ENCODE measurements at places on chromosomes 1 and 21. TPM values are rescaled to one million over a fixed set of nuclear protein-coding genes. Genes with fewer than 3 reads are reported as not detected.

DNA sequence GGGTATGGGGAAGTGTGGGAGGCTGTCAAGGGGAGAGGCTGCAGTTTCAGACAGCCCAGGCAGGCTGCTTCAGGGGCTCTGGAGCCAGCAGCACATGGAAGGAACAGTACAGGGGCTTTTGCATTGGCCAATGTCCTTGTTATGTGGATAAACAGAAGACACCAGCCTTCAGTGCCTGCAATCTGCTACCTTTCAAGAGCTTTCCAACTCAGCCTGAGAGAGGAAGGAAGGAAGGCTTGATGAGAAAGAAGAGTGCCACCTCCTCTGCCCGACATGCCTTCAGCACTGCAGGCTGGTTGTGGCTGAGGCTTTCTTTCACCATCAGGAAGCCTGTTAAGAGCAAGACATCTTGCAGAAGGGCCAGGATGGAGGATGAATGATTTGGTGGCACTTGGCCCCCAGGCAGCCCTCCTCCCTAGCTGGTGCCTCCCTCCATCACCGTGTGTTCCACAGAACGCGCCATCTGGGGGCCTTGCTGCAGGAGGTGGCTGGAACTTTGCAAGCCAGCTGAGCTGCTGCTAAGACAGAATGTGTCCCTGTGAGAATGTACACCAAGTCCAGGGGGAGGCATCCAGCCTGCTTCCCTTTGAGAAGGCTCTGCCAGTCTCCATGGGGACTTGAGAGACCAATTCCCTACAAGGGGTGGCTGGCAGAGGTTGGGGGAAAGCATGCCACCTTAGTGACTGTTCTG is 372.4 kb upstream of the PROX1 start:
- H3K4me1 ChIP-seq = no peaks in the 10 kb centered on the region
- no peak overlapping the region for H3K27ac ChIP-seq
- DNase-seq = no peak
- peaks cover 2% of the 10 kb centered on the region for H3K27me3 ChIP-seq
- H3K4me3 ChIP-seq = no peak overlapping the region

DNA sequence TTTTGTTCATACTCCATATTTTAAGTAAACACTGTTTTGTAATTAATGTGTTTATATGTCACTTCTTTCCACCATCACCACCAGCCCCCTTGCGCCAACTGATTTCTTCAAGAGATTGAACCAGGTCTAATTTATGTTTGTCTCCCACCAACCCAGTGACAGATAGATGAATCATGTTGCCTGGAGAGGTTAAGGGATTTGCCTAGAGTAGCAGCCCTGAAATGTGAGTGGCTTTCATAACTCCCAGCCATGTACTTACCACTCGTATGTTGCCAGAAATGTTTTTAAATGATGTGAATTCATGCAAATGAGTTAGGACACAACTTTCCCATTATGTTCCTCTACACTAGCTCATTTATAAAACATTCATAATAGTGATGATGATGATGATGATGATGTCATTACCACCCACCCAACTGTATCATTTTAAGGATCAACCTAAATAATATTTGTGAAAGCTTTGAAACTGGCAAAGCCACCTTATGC is 86.9 kb downstream of the LRRC8D start:
- H3K4me3 ChIP-seq = no peak overlapping the region
- H3K27ac ChIP-seq = peak overlapping the region; percentile 66
- peaks cover 6% of the 10 kb centered on the region for H3K4me1 ChIP-seq
- H3K27me3 ChIP-seq = no peaks in the 10 kb centered on the region
- DNase-seq = no peak

DNA sequence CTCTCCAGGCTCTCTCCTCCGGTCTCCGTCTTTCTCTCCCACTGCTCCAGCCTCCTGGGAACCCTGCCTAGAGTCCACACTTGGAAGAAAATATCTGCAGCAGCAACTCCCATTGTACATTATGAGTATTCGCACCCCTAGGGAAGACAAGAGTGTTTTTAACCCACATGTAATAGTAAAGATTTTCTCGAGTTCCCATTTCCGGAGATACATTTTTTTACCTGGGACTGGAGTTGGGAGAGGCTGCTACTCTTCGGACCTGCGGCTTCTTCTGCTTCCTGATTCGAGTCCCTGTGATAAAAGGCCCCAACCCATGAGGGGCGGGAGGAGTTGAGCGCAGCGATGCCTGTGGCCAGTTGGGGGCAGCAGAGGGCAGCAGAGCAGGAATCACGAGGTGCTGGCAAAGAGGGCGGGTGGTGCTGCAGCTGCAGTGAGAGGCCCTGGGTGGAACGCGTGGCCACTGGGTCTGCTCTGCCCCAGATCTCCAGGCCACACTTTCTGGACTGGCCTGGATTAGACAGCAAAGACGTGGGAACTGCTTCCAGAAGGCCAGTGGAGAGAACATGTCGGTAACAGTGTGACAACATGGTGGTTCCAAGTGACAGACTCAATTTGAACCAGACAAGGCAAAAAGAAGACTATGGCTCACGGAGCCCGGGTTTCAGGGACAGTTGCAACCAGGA is 221.0 kb upstream of the CSF3R start:
- DNase-seq = peak; percentile 62
- H3K27ac ChIP-seq = no peak overlapping the region
- no peaks in the 10 kb centered on the region for H3K36me3 ChIP-seq
- H3K4me3 ChIP-seq = no peak overlapping the region
- H3K4me1 ChIP-seq = no peaks in the 10 kb centered on the region

DNA sequence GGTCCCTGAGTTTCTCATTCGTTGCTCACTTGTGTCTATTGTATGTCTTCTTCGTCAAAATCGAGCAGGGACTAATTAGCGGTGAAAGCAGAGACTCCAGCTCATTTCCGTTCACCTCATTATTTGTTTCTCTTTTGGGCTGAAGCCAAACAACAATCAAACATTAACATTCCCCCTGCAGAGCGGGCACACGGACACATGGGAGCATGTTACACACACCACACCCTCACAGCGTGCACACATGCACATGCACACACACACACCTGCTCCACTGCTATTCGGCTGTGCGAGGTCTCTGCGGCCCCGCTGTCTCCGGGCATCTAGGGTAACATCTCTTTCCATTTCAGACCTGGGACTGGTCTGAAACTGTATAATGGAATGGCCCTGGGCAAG is 58.5 kb upstream of the LRRC8D start:
- peak overlapping the region; percentile 49 for H3K4me3 ChIP-seq
- no peaks in the 10 kb centered on the region for H3K36me3 ChIP-seq
- H3K4me1 ChIP-seq = peaks cover 59% of the 10 kb centered on the region

DNA sequence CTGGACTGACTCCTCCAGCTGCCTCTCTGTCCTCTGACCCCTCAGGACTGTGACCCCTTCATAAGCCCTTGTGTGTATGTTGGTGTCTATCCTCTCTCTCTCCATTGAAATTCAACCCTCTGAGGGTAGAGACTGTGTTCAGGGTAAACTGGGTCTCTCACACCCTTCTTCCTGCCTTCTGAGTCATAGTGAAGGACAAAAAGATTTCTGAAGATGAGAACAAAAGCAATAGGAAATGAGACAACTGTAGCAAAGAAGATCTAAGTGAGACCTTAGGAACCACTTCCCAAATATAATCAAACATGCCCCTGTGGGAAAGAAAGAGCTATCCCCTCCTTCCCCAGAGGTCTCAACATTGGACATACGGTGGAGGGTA is 16.9 kb downstream of the NUAK2 start:
- H3K27me3 ChIP-seq = no peaks in the 10 kb centered on the region
- DNase-seq = no peak
- no peaks in the 10 kb centered on the region for H3K4me1 ChIP-seq
- no peaks in the 10 kb centered on the region for H3K36me3 ChIP-seq

- no peaks in the 10 kb centered on the region for H3K27me3 ChIP-seq
- H3K4me3 ChIP-seq = no peak overlapping the region
- H3K27ac ChIP-seq = peak overlapping the region; percentile 40
Observed at GRCh38 chr1:218847089-218847768, 326.4 kb upstream of the LYPLAL1 start.

DNA sequence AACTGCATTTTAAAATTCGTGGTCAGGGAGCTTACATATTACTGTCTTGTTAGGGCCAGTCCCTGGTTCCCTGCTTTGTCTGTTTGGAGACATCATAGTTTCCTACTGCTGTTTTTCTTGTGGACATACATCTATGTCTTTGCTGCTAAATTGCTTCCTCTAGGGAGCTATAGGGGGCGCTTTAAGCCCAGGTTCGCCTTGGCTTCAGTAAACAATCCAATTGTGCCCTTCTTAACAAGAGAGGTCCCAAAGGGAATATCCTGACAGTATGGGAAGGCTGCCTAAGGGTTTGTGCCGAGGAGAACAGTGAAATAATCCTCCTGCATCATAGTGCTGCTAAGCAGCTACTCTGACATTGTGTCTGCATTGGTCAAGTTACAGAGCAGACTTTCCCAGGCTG is 112.5 kb downstream of the USH2A start:
- no peaks in the 10 kb centered on the region for H3K27me3 ChIP-seq
- no peaks in the 10 kb centered on the region for H3K4me1 ChIP-seq

DNA sequence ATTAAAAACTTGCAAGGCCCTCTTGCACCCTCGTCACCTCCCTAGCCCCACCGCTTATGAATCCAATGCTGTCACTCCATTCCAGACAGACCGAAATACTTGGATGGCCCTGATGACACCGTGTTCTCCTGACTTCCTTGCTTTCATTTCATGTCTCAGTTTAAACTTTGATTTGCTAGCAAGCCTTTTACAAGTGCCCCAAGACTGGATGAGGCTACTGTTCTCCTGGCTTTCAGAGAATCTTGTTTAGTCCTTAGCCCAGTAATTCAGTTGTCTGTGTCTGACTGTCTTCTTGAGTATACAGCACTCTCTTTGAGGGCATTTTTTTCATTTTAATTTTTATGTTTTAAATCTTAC is 824 bp upstream of the IFI44L start:
- no peak for DNase-seq
- no peaks in the 10 kb centered on the region for H3K36me3 ChIP-seq
- H3K27me3 ChIP-seq = no peaks in the 10 kb centered on the region
- H3K27ac ChIP-seq = peak overlapping the region; percentile 75

GRCh38 chr21:27648560-27648959 is 681.7 kb upstream of the ADAMTS5 start:
- H3K27ac ChIP-seq = no peak overlapping the region
- no peak for DNase-seq
- H3K4me1 ChIP-seq = no peaks in the 10 kb centered on the region
- no peaks in the 10 kb centered on the region for H3K27me3 ChIP-seq
- H3K36me3 ChIP-seq = no peaks in the 10 kb centered on the region
- H3K4me3 ChIP-seq = no peak overlapping the region

- no peaks in the 10 kb centered on the region for H3K27me3 ChIP-seq
- peaks cover 11% of the 10 kb centered on the region for H3K4me1 ChIP-seq
- DNase-seq = no peak
- peak overlapping the region; percentile 100 for H3K4me3 ChIP-seq
- H3K36me3 ChIP-seq = no peaks in the 10 kb centered on the region
Observed at GRCh38 chr1:202145068-202145743, 669 bp upstream of the ARL8A start.

DNA sequence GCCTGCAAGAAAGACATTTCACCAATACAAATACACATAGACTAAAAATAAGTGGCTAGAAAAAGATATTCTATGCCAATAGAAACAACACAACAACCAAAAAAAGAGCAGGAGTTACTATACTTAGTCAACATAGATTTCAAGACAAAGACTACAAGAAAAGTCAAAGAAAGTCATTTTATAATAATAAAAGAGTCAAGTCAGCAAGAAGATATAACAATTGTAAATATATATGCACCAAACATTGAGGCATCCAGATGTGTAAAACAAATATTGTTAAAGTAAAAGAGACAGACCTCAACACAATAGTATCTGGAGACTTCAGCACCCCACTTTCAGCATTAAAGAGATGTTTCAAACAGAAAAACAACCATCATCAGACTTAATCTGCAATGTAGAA is 104.6 kb downstream of the AMY1C start:
- no peak for DNase-seq
- H3K27ac ChIP-seq = no peak overlapping the region
- H3K4me3 ChIP-seq = no peak overlapping the region
- no peaks in the 10 kb centered on the region for H3K4me1 ChIP-seq
- no peaks in the 10 kb centered on the region for H3K36me3 ChIP-seq
- H3K27me3 ChIP-seq = no peaks in the 10 kb centered on the region

- no peaks in the 10 kb centered on the region for H3K4me1 ChIP-seq
- H3K4me3 ChIP-seq = no peak overlapping the region
- H3K27ac ChIP-seq = no peak overlapping the region
- DNase-seq = no peak
Observed at GRCh38 chr1:9643351-9644256, 7.9 kb upstream of the PIK3CD start.

DNA sequence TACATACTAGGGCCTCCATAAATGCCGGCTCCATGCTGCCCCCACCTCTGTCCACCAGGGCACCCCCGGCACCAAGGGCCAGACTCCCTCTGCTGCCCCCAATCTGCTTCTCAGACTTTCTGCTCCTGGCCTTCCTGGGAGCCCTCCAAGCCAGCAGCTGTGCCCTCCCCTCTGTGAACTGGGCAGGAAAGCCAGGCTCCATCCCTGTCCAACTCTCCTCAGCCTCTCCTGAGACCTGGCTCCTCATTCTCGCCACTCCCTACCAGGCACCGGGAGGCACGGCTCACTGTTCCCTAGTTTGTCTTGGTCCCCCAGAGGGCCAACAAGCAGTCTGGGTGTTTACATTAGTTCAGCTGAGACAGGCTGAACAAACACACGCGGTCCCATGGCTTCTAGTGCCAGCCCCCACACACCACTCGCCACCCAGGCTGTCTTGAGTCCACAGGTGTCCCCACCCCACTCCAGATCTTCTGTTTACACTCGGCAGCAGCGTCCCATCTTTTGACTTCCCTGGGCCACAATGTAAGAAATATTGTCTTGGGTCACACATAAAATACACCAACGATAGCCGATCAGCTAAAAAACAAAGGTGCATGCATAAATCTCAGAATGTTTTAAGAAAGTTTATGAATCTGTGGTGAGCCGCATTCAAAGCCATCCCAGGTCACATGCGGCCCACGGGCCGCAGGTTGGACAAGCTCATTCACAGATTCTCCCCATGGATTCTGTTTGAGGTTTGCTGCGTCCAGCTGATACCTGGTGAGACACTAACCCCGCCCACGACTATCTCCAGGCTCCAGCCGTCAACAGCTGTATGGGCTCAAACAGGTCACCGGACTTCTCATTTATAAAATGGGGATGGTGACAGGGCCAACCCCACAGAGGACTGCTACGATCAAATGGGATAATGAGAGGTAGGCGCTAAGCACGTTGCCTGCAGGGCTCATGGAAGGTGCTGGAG is 29.5 kb upstream of the ECE1 start:
- H3K4me3 ChIP-seq = no peak overlapping the region
- peaks cover 78% of the 10 kb centered on the region for H3K4me1 ChIP-seq
- H3K27ac ChIP-seq = peak overlapping the region; percentile 94
- H3K36me3 ChIP-seq = no peaks in the 10 kb centered on the region
- peak; percentile 55 for DNase-seq

- H3K27ac ChIP-seq = no peak overlapping the region
- DNase-seq = no peak
- H3K4me1 ChIP-seq = peaks cover 6% of the 10 kb centered on the region
- H3K4me3 ChIP-seq = no peak overlapping the region
- no peaks in the 10 kb centered on the region for H3K27me3 ChIP-seq
Observed at GRCh38 chr1:118122234-118123004, 62.6 kb downstream of the SPAG17 start.

Gene KIAA0040
- 16.5 TPM for total RNA-seq

Gene LCE3E
- total RNA-seq = not detected

Gene S100B
- 3.3 TPM for total RNA-seq

Gene SPRR2E
- total RNA-seq = not detected

Gene AMY1A
- not detected for total RNA-seq

Gene KCNN3
- total RNA-seq = 4.0 TPM

Gene CD5L
- total RNA-seq = not detected

Measured in heart left ventricle (tissue), 16 donors.